ENCODE measurements at places on chromosomes 3 and 15.

DNA sequence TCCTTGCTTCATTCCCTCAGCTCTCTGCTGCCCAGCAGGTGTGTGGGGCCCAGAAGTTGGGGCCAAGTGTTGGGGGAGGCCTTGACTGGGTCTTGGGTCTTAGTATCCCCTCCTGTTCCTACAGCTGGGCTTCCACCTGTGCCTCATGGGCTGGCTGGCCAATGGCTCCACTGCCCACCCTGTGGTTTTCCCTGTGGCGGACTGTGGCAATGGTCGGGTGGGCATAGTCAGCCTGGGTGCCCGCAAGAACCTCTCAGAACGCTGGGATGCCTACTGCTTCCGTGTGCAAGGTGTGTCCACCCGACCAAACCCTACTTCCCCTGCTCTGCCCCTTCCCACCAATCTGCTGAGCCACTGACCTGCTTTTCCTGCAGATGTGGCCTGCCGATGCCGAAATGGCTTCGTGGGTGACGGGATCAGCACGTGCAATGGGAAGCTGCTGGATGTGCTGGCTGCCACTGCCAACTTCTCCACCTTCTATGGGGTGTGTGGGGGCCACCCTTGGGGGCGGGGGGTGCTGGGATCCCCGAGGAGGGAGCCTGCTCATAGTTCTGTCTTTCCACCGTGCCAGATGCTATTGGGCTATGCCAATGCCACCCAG is 10.9 kb downstream of the NT5DC2 start:
- DNase-seq, result no peak

- DNase-seq, result no peak
Measured at GRCh38 chr3:56985878-56986277, 74.6 kb upstream of the SPATA12 start.

- DNase-seq, result no peak
Measured at GRCh38 chr3:16273867-16274266, 8.9 kb downstream of the OXNAD1 start.

DNA sequence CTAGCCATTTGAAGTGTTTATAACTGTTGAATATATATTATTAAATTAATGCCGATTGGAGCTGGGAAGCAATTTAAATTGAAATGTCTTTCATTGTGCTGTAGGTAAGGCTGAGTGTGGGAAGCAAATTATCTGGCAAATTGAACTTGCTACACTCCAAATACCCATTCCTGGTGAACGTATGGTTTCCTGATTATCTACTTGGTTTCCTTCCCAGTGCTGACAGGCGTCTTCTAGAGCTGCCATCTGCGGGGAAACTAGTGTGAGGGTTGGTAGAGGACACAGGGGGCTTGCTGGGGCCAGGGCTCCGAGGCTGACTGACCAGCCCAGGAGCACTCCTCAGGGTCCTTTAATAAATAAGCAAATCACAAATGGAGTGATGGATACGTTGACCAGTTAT is 581.4 kb upstream of the LMCD1 start:
- DNase-seq, result no peak

DNA sequence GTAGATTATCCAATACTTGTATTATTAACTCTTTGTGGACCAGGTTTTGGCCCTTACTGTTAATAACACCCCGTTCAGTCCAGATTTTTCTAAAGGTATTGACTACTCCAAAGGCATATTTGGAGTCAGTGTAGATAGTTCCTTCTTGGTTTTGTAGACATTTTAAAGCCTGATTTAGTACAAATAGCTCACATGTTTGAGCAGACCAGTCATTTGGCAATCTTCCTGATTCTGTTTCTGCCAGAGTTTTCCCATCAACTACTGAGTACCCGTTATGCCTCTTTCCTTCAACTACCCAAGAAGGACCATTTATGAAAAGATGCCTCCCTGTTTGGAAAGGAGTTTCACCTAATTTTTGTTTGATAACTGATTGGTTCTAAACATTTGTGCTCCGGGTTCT is 82.0 kb downstream of the CHCHD4 start:
- no peak for DNase-seq

DNA sequence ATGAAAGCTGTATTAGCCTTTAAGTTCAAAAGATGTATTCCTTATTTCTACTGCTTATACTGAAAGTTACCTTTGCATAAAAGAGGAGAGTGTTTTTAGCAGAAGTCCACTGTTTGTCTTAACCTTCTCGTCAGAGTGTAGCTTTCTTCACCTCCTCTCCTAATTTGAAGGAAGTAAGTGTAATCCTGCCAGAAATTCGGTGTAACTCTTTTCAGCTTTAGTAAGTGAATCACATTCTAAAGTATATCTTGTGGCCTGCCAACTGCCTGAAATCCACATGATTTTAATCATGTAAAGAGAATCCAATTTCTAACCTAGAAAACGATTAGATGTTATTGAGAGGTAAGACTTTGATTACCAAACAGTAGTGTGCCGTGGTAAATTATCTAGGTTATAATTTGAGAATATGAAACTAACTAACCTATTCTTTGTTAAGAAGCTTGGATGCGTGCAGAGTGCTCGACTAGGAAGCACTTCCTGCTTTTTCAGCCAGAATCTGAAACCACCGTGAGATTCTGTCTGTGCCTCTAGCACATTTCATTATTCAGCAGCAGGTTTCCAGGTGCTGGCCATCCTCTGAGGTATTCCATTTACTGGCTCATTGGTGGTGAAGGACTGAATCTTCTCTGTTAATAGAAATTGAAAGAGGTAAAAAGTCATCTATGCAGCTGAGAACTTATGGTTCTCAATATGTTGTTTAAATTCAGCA is 7.5 kb downstream of the GYG1 start:
- DNase-seq, result no peak

GRCh38 chr15:78211189-78211921 is 23.0 kb downstream of the ACSBG1 start:
- no peak for DNase-seq

- DNase-seq, result no peak
Measured at GRCh38 chr3:12632523-12632922, 31.4 kb downstream of the RAF1 start.

- DNase-seq, result no peak
Measured at GRCh38 chr3:176734146-176734545, 463.1 kb downstream of the TBL1XR1 start.

DNA sequence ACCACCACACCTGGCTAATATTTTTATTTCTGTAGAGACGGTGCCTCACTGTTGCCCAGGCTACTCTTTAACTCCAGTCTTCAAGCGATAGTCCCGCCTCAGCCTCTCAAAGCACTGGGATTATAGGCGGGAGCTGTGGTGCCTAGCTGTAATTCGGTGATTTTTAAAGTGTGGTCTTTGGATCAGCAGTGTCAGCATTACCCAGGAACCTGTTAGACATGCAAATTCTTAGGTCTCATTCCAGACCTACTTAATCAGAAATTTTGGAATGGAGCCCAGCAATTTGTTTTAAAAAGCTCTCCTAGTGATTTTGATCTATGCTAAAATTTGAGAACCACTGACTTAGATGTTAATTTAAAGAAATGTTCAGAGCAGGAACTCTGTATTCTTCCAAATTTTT is 51.9 kb downstream of the GOLM2 start:
- no peak for DNase-seq

DNA sequence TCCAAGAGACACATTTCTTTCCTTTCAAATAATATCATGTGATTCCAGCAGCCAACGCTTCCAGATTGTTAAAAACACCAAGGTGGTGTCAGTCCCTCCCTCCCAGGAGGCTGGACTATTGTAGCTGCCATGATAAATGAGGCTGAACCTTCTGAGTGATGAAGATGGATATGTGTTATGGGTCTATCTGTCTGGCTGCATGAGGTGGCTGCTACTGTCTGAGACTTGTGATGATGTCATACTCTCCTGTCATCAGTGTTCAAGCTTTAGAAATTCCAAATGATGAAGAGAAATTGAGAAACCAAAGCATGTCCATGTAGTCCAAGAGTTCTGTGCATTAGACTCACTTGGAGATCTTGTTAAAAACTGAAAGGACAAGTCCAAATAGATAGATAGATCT is 683.0 kb downstream of the NTRK3 start:
- no peak for DNase-seq

DNA sequence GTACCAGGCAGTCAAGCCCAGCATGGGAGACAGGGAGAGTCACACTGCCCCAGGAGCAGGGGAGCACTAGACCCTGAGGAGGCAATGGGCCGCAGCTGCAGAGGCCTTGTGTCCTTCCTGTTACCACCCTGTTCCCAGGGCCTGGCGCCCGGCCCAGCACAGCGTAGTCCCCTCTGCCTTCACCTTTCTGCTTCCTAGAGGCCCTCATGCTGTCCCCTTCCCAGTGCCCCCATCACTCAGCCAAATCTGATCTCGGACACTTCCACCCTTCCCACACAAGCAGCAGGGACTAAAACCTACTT is 6.9 kb upstream of the TBC1D2B start:
- DNase-seq, result no peak

DNA sequence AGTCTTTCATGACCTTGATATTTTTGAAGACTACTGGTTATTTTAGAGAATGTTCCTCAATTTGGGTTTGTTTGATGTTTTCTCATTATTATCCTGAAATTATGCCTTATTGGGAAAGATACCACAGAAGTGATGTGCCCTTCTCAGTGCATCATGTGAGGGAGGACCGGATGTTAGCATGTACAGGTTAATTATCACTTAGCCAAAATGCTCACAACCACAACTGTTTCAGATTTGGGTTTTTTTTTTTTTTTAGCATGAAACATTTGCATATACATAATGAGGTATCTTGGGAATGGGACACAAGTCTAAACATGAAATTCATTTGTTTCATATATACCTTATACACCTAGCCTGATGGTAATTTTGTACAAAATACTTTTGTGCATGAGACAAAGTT is 59.8 kb downstream of the PIK3R4 start:
- DNase-seq, result no peak

DNA sequence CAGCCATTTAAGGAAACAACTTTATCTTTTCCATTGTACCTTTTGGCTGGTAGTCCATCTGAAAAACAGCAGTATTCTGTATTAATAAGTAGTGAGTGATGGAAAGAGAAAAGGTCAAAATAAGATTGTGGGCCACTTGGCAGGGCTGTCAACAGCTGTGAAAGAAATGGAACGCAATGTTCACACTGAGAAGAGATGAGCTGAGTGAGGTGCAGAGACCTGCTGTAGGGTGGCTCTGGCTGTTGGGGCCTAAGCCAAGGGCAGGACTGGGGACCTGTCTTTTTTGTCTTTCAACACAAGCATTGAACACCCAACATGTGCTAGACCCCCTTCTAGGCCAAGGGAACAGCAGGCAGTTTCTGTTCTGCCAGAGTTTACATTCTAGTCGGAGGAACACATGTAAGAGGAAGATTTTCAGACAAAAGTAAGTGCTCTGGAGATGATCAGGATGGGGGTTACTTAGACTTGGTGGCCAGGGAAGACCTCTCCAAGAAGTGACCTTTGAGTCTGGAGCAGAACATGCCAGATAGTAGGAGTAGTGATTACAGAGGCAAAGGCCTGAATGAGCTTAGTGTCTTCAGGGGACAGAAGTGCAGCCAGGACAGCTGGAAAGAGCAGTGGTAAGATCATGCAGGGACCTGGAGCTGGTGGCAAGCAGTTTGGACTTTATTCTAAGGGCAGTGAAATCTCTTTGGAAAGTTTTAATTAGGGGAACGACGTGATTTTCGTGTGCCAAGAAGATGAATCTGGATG is 29.6 kb downstream of the TSEN2 start:
- no peak for DNase-seq

DNA sequence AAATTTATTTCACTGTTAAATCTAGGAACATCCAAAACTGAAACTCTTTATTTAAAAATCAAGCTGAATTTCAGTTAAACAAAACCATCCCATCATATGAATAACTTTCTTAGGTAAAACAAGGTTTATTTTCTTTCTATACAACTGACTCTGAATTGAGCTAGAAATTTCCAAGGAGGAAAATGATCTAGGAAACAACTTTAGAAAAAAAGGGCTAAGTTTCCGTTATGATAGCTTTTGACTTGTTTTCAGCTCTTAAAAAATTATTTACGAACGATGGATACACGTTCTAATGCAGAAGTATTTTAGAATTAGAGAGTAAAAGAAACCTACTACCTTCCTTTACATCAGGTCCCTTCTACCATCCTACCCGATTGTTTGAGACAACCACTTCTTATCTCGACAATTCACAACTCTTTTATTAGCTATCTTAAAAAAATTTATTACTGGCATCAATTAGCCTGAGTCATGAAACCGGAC is 1.8 kb upstream of the IGF1R start:
- no peak for DNase-seq

GRCh38 chr3:53159156-53160060 is 1.6 kb upstream of the PRKCD start:
- no peak for DNase-seq

DNA sequence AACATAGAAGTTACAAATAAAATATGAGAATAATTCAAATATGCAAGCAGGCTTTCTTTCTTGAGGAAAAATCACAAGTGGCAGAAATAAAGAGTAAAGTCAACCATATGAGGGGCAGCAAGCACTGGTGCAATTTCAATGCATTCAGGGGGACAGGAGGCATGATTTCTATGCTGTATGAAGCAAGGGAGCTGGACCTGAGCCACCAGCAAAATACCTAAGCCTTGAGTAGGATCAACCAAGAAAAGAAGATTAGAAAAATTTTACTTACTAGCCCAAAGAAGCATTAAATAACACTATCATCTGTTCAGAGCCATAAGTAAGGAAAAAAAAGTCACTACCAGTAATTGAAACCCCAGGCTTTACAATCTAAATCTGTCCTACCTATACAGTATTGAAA is 6.3 kb downstream of the ADGRG7 start:
- no peak for DNase-seq

DNA sequence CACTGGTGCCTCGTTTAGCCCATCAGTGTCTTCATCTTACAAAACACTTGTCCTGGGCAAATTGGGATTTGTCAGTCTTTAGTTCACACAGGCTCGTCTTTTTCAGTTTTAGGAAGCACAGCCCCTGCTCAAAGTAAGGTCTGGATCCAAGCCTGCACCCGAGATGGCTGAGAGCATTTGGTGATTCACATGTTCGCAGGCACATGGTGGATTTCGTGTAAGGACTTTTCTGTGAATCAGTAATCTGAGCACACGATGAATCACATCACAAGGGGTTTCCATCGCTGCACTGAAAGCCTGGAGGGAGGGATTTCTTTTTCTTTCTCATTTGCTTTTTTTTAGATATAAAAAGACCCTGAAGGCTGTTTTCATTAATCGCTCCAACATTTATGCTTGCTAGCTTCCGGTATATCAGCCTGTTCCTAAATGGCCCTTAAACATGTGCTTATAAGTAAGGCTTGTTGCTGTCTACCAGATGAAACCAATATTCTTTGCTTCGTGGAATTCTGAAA is 435.6 kb upstream of the ATP10A start:
- DNase-seq, result no peak

GRCh38 chr3:325495-325894 is 128.9 kb downstream of the CHL1 start:
- DNase-seq, result no peak
